Stimulated activated CD4-positive, alpha-beta T cell treated with anti-CD3 and anti-CD28 coated beads, Interleukin-4, amount 100 ng/mL, for 4 hours (primary cell): ENCODE measurements at places on chromosomes 4 and X.

DNA sequence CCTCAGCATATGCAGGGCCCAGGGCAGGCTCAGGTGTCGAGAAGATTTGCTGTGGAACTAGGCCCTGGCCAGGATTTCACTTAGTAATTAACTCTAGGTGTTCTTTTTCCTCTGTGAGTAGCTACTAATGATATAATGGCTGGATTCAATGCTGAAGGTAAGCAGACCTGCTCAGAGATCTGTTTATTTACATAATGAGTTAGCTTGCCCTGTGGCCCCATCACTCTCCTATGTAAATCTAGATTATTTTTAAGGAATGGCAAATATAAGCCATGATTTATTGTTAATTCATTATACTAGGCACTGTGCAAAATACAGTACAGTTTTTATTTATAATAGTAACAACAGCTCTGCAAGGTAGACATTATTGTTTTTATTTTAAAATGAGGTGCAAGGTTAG lies 117.2 kb downstream of the IRF2 start:
- no peak for DNase-seq

DNA sequence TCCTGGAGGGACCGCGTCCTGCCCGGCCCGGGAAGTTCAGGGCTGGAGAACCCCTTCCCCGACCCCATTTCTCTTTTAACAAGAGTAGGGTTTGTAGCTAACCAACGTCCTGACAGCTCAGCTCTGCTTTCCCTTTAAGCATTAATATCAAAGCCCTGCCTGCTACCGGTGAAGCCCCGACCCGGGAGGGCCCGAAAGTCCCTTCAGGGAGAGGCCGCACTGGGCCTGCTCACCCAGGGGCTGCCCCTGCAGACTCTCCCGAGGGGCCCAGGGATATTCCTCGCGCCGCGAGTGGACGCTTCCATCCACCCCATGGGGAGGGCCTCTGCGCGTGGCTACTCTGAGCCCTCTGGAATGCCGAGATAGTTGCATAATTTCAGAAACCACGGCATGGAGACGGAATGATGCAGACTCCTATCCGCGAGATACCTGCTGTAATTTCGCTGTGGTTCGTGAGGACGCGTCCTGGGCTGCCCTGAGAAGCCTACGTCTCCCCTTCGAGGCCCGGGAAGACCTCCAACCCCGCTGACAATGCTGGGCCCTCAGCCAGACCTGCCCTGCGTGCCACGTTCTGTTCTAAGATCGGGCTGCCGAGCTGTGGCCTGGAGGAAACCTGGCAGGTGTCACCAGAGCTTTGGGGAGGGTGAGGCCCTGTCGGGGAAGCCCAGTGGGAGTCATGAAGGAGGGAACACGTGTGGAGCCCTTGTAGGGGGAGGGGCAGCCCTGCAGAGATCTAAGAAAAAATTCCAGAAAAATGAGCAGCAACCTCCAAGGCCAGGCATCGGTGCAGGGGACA lies 999 bp upstream of the CTBP1 start:
- peak; percentile 52 for DNase-seq

GRCh38 chr4:25001509-25001908 lies 29.2 kb downstream of the LGI2 start:
- DNase-seq: no peak

DNA sequence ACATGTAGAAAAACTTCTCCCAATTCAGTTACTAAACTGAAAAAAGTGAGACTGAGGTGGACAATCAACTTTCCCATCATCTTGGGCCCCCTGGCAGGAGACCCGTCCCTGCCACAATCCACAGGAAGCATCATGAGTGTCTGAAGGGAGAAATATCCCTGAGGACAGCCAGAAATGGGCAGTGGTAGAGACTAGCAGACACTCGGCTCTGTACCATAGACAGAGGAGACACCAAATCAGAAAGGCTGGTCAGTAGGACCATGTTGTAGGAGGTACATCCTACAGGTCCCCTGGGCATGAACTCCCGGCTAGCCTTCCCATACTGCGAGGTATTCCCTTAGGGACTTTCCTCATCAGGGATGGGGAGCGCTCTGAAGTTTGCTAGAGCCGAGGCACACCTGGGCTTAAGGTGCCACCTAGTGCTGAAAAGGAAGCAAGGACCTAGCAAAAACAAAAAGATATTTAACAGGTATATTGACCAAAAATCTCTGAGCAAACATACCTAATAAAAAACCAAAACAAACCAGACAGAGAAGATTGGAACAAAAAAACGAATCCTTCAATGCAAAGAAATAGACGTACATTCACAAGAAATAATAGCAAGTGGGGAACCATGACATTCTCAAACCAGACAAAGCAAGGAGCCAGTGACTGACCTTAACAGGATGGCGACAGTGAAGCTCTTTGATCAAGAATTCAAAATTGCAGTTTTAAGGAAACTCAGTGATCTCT lies 55.6 kb downstream of the HAUS3 start:
- DNase-seq: no peak

GRCh38 chr4:69818060-69818639 lies 41.8 kb downstream of the SULT1E1 start:
- no peak for DNase-seq
